ENCODE measurements at places on chromosomes 1 and 21.

DNA sequence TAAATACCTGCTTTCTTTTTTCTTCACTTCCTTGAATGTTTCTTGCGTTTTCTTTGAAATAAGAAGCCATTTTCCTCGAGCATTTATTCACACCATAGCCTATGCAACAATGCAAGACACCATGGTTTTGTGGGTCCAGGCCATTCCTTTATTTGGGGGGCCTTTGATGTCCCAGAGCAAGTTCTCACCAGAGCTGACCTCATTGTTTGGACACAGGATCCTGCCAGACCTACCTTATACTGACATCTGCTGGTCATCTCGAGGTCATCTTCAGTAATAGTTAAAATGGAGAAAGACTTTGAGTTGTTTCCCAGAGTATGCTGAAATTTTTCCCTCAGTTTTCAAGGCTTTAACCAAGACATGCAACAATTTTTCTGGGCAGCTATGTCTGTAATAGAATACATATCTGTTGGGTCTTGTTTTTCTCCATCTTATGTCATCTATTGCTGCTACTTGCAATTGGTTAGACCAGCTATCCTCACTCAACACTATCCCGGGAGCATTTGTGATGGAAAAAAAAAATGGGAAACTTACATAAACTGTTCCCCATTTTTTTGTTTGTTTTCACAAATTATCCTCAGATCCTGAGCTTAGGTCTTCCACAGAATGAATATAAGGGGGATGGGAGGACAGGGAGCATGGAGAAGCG is 34.0 kb upstream of the BACE2 start:
- DNase-seq = peak; percentile 82

DNA sequence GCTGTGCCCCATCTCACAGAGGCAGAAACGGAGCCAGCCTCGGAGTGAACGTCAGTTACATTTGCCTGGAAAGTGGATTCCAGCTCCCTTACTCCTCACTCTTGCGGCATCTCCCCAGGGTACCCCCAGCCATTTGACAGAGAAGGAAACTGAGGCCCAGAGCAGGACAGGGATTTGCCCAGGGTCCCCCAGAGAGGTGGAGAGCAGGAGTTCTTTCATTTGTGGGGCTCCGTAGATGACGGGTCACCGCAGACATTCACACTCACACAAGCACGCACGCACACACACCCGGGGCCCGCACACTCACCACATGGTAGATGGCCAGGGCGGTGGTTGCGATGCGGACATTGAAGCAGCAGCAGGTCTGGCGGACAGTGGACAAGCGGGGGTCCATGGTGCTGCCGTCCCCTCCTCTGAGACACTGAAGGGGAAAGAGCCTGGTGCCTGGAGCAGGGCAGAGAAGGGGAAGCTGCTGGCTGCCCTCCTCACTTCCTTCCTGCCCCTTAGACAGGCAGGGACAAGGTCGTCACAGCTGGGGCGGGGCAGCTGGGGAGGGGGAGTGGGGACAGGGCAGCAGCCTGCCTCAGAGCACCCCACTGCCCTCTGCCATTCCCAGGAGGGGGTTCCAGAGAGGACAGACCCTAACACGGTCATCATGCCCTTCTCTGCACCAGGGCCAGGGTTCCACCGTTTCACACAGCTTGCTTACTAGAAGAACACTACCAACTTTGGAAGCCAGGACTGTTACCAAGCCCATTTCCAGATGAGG is at the start of gene LAPTM5:
Gene LAPTM5, minus strand, starts transcription at position 423 of the 769 bp plus-strand sequence. Its CDS starts 29 bp downstream, at position 394.
- DNase-seq = no peak

DNA sequence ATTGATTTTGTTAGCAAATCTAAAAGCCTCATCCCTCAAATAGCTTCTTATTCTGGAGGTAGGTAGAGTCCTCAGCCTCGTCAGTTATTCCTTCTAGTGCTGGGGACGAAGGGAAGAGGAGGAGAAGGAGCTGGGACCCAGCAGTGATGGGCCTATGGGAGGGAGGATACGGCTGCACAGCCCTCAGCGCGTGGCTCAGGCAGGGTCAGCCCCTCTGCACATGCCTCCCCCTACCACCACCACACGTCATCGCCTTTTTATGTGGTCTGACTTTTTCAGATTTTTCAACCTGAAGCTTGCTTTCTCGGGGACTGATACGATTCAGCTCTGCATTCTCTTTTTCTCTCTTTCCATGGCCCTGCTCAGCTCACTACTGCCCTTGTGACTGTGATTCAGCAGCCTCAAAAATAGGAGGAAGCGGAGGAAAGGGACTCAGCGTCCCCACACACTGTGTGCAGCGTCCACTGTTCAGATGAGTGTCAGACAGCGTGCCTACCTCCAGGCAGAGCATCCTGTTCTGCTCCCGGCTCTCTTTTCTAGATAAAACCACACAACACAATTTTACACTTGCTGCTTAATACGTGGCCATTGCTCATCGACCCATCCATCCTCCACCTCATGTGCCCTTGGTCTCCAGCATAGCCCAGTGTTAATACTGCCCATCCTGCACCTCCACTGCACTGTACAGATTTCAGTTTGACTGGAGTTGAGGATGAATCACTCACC is 827 bp downstream of the OR2B11 start:
- DNase-seq = no peak

DNA sequence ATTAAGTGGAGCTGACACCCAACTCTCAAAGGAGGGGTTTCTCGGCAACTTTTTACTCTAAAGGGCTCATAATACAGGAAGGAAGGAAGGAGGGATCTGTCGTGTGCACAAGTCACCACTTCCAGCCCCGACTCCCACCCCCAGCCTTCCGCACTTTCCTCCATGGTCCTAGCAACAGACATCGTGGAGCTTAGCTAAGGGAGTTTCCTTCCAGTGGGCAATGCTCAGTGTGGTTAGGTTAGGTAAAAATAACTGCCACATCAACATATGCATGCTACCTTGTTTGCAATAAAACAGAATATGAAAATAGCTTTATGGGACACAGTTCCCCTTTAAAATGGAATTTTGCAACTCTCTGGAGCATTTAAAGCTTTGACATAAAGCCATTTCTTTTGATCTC is 35.2 kb downstream of the KANK4 start:
- DNase-seq = no peak

- DNase-seq = peak; percentile 95
Observed at GRCh38 chr1:93738075-93738622, 56.5 kb upstream of the BCAR3 start.

- DNase-seq = no peak
Observed at GRCh38 chr1:37817481-37817880, 9.5 kb upstream of the YRDC start.

DNA sequence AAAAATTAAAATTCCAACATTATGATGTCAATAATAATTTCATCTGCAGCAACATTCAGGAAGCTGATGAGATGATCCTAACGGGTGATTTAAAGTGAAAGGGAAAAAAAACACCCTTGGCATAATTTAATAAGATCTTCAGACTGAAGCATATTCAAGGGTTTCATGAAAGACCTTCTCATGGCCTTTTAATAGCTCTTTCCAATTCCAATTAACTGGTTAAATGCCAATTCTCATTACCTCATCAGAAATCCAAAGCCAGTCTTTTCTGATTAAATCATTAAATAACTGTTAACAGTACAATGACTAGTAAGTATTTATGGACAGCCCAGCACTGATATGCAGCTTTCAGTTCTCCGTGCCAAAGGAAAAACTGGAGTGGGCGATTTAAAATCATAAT is 407.5 kb downstream of the SMYD3 start:
- DNase-seq = peak; percentile 17

DNA sequence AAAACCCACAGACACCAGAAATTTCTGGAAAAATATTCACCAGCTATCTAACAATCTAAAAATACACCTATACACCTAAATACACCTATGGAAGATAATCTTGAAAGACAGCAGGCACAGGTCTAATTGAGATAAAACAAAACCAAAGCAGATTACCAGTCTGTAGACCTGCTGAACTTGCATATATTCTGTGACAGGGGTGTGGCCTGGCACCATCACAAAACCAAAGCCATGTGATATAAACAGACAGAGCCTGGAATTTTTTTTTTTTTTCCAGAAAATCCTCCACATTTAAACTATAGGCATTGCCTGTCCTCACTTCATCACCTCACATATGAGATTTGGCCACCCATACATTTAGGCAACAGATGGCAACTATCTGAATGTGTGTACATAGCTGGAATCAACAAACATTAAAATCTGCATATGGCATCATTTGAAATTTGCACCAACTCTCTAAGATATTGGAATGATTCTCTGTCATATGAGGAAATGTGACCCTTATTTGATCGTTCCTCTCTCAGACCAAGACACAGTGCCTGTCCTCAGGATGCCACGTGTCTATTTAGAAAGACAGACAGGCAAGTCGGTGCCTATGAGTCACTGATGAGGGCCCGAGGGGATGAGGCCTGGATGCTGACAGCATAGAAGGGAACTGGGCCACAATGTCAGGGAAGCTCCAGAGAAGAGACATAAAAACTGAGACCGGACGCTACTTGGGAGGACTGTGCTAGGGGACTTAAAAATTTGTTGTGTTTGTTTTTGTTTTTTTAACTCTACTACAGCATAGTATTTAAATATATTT is 32.6 kb downstream of the NMNAT2 start:
- DNase-seq = no peak

DNA sequence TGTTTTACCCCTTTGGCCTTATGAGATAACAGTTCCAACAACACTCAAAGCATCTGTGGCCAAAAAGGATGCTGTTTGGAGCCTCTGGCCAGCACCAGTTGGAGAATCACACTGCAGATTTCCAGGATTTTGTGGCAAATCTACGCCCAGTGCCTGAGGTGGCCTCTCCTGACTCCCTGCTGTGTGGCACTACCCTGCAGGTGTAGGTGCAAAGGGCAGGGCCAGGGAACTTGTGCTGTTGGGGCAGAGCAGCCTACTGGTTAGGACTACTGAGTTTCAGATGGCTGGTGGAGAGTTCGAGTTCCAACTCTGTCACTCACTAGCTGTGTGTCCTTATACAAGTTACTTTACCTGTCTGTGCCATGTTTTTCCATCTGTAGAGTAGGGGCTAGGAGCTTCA is 170.5 kb downstream of the PTPRU start:
- no peak for DNase-seq

GRCh38 chr1:214417545-214418210 is 133.7 kb downstream of the PTPN14 start:
- DNase-seq = no peak

- no peak for DNase-seq
Observed at GRCh38 chr1:229253151-229253974, 17.5 kb upstream of the RAB4A start.

DNA sequence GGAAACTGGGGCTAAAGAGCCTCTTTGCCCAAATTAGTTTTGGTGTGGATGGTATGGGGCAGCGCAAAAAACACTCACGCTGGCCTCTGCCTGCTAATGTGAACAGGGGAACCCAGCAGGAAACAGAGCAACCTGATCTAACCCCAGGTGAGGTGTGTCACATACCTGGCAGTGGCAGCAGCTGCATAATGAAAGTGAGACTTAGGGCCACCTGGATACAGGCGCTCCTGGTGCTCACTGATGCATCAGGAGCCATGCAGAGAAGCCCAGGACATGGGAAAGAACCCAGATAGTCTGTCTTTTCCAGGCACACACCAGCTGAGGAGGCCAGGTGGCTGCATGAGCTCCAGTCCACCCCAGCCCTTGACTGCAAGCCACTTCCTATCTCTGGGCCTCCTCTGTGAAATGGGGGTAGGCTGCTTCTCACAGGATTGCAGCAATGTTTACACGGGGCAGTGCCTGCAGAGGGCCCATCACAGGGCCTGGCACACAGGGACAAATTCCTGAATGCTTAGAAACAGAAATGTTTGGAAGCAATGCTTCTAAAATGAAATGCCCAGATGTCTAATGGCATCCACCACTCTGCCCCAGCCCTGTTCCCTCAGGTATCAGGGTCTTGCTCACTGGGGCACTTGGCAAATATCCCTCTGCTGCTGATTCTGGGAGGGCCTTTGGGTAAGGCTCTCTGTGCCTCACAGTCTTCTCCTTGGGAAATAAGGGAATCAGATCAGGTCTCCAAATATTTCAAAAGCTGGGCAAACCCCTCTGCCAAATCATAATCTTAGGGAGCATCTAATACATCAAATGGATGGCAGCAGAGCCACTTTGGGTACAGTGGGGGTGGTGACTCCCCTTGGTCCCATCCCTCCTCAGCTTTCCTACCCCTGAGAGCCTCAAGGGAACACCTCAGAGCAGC is 19.9 kb downstream of the DHCR24 start:
- DNase-seq = peak; percentile 20

DNA sequence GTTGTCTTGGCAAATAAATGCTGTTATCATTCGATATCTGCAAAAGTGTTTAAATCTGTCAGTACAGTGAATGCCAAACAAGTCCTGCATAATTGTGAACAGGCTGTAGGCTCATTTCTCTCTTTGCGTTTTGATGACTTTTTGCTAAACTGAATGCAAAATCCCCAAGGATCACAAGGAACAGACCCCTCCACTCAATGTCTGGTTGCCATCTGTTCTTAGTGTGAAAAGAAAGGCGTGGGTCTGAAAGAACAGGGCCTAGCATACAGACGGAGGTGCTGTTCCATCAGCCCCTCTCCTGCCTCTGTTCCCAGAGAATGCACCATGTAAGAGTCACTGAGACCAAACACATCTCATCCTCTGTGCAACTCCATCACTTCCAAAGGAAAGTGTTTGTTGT is 40.4 kb downstream of the EIF2B3 start:
- DNase-seq = no peak

GRCh38 chr1:84255582-84255981 is 45.9 kb upstream of the SAMD13 start:
- DNase-seq = no peak

Data from AG20443 (cell line).